ENCODE measurements at places on chromosomes 11 and 22.

DNA sequence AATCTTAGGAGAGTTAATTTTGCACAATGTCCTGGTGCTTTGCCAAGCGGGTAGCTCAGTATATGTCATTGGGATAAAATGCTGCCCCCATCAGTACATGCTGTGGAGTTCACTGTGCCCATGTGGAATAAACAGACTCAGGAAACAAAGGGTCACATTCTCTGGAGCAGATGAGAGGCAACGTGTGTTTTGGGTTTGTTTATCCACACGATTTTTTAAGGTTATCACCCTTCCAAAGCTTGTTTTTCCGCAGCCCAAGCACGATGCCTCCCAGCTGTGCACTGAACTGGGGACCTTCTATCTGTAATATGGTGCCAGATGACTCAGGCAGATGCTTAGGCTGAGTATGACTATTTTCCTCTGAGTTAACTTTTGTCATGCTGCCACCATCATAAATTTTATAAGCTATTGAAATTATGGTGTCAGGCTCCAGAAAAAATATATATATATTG lies 6.5 kb downstream of the OR4D6 start:
- DNase-seq = no peak

- no peak for DNase-seq
Measured at GRCh38 chr11:102347462-102348370, 702 bp downstream of the BIRC2 start.

DNA sequence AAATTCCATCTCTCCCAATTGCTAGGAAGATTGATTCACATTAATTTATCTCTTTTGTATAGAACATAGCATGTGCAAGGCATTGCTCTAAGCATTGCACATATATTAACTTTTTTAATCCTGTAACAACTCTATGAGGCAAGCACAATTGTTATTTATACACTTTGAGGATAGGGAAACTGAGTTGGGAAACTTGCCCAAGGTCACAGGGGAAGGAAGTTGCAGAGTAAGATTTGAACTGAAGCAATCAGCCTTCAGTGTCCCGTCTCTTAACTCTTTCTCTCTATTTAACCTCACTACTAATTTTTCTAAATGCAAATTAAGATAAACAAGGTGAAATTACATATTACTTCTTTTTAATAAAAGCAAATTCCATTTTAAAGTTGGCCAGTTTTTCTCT lies 22.2 kb downstream of the OR56B4 start:
- no peak for DNase-seq

DNA sequence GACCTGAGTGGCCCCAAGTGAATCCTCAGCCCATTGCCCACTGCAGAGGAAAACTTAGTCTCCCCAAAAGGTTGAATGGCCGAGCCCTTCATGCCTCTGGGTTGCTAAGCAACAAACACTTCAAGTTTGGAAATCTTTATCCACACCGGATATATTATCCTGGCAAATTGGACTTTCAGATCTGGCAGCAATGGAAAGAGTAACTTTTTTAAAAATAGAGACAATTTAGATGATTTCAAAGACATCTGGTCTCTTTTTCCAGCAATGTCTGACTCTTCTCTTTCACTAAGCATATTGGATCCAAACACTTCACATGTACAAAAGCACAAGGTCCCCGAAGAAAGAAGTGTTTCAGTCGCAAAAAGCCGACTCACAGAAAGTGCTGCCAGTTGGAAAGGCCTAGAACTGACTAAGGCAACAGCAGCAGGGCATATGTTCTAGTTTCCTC lies 505.3 kb downstream of the SOX6 start:
- no peak for DNase-seq

DNA sequence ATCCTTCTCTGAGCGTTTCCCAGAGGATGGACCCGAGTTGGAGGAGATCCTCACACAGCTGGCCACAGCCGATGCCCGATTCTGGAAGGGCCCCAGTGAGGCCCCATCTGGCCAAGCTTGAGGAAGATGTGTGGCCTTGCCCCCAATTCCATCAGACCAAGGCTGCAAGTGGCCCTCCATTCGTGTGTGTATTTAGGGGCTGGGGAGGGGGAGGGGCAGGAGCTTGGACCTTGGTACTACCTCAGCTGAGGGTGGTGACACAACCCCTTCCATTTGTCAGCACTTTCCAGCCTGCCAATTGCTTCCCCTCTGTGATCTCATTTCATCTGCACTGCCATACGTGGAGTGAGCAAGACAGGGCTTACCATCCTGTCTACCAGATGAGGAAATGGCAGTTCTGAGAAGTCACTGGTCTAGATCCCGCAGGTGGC lies 1.3 kb upstream of the BBS1 start:
- DNase-seq = no peak

DNA sequence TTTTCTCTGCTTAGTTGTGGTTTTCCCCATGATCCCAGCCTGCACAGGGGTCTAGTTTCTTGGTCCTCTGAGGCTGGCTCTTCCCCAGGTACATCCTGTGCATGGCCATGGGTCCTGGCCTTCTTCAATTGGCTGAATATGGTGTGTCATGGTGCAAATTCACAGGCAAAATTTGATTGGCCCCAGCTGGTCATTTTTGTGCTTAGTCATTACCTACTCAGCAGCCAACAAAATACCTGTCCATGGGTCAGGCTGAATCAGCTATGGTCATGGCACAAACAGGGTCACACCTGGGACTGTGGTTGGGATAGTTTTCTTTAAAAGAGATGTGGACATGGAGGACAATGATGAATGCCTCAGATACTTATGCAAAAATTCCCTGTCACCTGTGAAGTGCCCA lies 85.7 kb downstream of the CSNK2A3 start:
- DNase-seq = no peak

GRCh38 chr11:17890325-17890724 lies 122.5 kb downstream of the SERGEF start:
- DNase-seq = no peak

DNA sequence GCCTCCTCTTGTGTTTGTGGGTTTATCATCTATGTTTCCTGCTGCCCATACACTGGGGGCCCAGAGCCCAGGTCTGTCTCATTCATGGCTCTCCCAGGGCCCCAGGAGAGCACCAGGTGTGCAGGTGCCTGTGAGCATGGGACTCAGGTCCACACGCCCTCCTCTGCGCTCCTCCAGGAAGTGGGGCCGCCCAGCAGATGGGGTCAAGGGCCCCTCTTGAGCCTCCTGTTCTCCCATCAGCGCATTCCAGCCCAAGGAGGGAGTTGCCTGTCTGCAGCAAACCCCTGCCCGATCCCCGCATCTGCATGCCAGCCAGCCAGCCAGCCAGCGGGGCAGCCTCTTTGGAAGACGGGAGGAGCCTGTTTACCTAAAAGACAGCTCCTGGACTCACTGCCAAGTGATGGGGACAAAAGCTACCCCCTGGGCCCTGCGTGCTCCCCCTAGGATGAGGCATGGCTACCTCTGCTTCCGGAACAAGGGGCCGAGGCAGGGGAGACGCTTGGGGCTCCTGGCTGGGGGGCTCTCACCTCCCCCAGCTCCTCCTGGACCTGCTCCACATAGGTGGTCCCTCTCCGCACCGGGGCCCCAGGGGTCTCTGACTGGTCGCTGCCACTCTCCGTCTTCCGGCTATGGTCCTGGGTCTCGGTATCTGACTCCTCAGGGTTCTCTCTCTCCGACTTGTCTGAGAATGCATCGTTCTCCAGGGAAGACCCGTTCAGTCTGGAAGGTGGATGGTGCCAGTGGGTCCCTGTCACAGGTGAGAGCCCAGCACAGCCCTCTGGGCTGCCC lies 49.7 kb upstream of the CARS1 start:
- DNase-seq = no peak

GRCh38 chr11:115439385-115439784 lies 64.8 kb downstream of the CADM1 start:
- no peak for DNase-seq

DNA sequence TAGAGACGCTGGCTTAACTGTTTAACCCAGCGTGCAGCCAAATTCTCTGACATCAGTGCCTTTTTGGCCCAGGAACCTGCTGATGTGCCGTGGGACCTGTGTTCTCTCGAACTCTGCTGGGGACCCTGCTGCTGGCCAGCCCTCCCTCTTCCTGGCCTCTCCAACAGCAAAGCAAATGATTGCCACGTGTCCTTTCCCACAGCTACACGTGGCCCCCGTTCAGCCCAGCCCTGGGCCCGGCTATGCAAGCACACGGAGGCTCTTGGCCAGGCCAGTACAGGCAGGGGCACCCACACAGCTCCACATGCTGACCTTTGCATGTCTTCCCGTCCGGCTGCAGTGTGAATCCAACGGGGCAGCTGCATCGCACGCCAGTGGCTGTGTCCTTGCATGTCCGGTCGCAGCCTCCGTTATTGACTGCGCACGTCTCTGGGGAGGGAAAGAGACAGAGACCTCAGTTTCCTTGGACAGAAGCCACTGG lies 51.6 kb upstream of the TTLL12 start:
- no peak for DNase-seq

DNA sequence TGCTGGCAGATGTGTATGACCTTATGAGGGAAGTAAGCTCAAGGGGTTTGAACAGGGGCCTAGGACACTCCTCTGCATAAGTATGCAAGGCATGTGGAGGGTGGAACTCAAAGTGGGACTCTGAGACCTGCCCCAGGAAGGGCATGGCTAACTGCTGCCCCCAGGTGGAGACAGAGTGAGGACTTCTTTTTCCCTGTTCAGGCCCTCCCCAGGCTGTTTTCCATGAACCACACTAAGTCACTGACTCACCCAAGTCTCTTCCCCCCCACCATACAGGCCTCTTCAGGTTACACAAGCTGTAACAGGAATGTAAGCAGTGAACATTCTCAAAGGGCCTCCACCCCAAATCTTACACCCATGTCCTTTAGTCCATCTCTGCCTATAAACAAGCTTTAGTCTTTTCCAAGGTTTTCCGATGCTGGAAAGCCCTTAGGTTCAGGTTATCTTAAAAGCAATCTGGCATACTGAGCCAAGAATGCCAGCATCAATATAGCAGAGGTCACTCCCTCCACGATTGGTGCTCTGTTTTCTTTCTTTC lies 13.1 kb downstream of the EEF1G start:
- no peak for DNase-seq

DNA sequence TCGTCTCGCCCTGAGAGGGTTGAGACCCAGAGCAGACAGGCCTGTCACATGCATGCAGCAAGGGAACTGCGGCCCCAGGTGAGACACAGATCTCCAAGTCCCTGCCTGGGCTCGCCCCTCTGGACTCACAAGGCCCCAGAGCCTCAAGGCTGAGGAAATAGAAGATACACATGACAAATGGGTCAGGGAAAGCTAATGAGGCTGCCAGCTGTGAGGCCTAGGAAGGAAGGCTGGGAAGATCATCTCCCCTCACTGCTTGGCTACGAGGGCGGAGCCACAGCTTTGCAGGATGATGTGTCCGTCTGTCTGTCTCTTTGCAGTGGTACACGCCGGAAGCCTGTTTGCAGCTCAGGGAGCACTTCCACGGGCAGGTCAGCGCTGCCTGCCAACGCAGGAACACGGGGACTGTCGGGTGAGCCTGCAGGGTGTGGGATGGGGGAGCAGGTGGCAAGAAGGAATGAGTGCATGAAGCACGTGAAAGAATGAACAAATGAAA lies 4.5 kb downstream of the RAB36 start:
- no peak for DNase-seq

DNA sequence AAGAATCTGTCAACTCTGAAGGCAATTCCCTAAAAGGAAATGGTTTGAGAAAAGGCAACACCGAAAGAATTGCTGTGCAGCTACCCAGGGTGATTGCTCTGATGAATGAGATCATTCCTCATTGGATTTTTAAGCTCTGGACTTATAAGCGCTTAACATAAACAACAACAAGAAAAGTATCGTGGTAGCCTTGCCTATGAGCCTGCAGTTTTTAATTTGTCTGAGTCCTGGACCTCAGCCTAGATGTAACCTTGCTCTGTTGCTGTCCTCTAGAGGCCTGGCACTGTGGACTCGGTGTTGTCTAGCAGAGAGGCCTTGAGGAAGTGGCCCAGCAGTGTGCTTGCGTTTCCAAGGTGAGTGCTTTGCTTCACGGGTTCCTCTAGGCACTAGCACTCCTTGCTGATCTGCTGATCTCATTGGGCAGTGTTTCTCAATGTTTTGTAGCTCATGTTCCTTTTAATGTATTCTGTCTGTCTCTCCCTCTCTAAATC lies 20.4 kb downstream of the CCDC81 start:
- no peak for DNase-seq
